ENCODE measurements at places on chromosomes 2 and 18. TPM values are rescaled to one million over a fixed set of nuclear protein-coding genes. Genes with fewer than 3 reads are reported as not detected.

REG3G gene
- not detected for total RNA-seq

MAT2A gene
- total RNA-seq: 532 TPM

C2orf66 gene
- total RNA-seq: 0.12 TPM

ZNF521 gene
- total RNA-seq: not detected

LYPD6B gene
- total RNA-seq: not detected

MROH2A gene
- 0.12 TPM for total RNA-seq

PLEKHH2 gene
- total RNA-seq: 2.3 TPM

NT5DC4 gene
- not detected for total RNA-seq

SLC30A3 gene
- total RNA-seq: 3.0 TPM

KIF3C gene
- 49.3 TPM for total RNA-seq

IL36B gene
- total RNA-seq: not detected

GPR75 gene
- total RNA-seq: 1.4 TPM

CNDP2 gene
- 77.2 TPM for total RNA-seq

ELAC1 gene
- 4.4 TPM for total RNA-seq

MC4R gene
- not detected for total RNA-seq

CFLAR gene
- total RNA-seq: 118 TPM

TRIM43B gene
- total RNA-seq: 0.13 TPM

ACADL gene
- total RNA-seq: 0.07 TPM

PRR30 gene
- not detected for total RNA-seq

ATG16L1 gene
- total RNA-seq: 48.4 TPM

HOXD9 gene
- total RNA-seq: 1.4 TPM

DSG4 gene
- total RNA-seq: not detected

SERPINB10 gene
- total RNA-seq: not detected

KLHL41 gene
- total RNA-seq: 0.17 TPM

INPP5D gene
- 0.61 TPM for total RNA-seq

Measured in A549 treated with GW870086 at 1 μM for 4 hours (cell line).